ENCODE measurements at places on chromosomes 4 and X.

DNA sequence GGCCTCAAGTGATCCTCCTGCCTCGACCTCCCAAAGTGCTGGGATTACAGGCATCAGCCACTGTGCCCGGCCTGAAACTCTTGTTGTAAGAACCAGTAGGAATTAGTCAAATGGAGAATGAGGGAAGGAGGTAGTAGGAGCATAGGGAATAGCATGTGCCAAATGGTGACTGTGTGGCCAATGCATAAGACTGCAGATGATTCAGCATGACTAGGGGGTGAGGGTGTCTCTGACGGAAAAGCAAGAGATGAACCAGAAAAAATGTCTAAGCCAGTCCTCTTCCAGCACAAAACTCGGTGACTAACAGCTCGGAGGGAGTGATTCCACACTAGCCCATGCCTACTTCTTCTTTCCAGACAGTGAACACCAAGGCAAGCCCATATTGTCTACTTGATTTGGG, 58.2 kb upstream of the DUSP21 start:
- DNase-seq: no peak

GRCh38 chr4:187474238-187474637, 521.3 kb upstream of the ZFP42 start:
- DNase-seq: no peak

GRCh38 chrX:149720021-149720689, 8.3 kb downstream of the MAGEA11 start:
- no peak for DNase-seq

- DNase-seq: no peak
These were observed 59.5 kb downstream of the RXFP1 start for GRCh38 chr4:158581161-158581560.

DNA sequence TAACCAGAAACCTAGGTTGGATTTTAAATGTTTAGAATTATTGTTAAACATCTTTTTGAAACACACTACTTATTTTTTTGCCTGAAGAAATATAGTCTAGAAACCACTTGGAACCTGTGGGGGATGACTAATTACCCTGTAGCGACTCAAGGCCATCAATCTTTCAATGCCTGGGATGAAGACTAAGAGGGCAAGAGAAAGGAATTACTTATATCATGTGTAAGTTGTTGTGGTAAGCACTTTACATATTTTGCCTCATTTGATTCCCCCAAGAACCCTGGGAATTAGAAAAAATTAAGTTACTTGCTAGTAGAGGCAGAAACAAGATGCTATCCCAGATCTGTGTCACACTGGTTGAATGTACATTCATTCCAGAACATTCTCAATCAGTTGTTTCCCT, 170.9 kb upstream of the GRIA3 start:
- no peak for DNase-seq

GRCh38 chr4:38192516-38192915, 232.3 kb downstream of the PTTG2 start:
- DNase-seq: no peak

GRCh38 chr4:182895791-182896292, 21.3 kb downstream of the DCTD start:
- DNase-seq: no peak

- no peak for DNase-seq
These were observed 77.9 kb downstream of the ADGRL3 start for GRCh38 chr4:61277785-61278760.

GRCh38 chrX:55167124-55167803, 52.9 kb upstream of the PAGE5 start:
- DNase-seq: no peak

DNA sequence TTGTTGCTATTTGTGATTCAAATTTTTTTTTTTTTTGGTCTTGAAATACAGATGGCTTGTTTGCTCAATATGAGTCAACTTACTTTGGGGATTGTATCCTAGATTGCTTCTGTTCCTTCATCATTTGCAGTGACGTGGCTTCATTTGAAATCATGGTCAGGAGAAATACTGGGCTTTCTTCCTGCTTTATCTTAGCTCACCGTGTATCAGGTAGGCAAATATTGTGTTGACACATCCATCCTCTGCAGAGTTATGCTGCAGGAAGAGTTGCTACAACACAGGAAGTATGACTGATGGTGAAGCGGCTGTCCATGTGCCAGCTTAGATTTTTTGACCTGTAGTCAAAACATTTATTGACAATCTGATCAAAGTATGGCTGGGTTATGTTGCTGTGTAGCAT, 232.2 kb downstream of the C4orf33 start:
- DNase-seq: no peak

GRCh38 chrX:5324546-5324945, 904.1 kb downstream of the NLGN4X start:
- DNase-seq: no peak

- DNase-seq: no peak
These were observed 257.1 kb downstream of the CAMK2D start for GRCh38 chr4:113504422-113504821.

All from stimulated activated CD8-positive, alpha-beta memory T cell treated with anti-CD3 and anti-CD28 coated beads, Interleukin-7, amount 100 ng/mL, for 48 hours (primary cell).